ENCODE measurements at places on chromosomes 11 and 22. TPM values are rescaled to one million over a fixed set of nuclear protein-coding genes. Genes with fewer than 3 reads are reported as not detected.

The LRRC56 gene
- 0.57 TPM for total RNA-seq

The CHST1 gene
- total RNA-seq = not detected

The TTLL1 gene
- total RNA-seq = 2.7 TPM

The PKDREJ gene
- not detected for total RNA-seq

The TYR gene
- total RNA-seq = not detected

DNA sequence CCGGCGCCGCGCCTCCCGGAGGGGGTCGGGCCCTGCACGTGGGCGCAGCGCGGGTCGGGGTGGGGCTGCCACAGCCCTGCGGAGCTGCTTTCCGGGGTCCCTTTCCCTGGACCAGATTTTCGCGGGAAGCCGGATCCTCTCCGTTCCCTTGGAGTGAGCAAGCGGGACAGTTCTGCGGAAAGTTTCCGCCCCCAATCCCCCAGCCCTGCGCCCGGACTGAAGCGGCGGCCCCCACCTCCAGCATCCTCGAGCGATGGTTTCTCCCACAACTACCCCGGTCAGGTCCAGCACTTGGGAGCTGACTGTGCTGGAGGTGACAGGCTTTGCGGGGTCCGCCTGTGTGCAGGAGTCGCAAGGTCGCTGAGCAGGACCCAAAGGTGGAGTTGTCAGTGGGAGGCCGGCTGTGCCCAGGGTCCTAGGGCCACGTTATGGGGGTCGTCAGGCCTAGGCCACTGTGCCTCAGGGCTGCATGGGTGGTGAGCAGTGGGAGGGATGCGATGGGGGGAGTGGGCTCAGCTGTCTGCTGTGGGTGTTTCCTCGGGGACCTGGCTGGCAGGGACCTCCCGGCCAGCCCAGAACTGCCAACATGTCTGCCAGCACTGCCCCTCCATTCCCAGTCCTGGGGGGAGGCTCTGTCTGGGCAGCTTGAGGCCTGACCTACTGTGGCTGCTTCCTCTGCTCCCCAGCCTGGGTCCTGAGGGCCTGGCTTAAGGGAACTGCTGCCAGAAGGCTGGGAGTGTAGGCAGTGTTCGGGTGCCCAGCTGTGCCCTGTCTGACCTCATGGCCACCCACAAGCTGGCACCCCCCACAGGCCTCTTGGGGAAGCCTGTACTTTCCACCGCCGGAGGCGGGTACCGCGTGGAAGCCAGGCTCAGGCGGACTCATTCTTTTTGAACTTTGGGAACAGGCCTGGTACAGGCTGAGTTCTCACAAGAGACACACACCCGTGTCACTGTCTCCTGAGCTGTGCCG lies 726 bp downstream of the ST3GAL4 start:
- no peak for DNase-seq

DNA sequence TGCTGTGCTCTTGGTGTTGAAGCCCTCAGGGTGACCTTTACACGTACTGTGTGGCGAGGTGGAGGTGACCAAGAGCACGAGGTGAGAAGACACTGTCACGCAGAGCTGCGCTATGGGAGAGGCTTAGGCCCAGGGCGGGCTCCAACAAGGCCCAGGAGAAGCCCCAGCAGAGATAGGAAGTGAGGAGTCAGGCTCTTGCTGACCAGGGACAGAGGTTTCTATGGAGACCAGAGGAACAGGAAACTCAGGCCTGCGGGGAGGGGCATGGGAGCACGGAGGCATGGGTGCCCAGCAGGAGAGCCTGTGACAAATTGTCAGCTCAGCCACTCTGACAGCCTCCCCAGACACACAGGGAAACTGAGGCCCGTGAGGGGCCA lies 15.8 kb downstream of the DGKZ start:
- DNase-seq = no peak

DNA sequence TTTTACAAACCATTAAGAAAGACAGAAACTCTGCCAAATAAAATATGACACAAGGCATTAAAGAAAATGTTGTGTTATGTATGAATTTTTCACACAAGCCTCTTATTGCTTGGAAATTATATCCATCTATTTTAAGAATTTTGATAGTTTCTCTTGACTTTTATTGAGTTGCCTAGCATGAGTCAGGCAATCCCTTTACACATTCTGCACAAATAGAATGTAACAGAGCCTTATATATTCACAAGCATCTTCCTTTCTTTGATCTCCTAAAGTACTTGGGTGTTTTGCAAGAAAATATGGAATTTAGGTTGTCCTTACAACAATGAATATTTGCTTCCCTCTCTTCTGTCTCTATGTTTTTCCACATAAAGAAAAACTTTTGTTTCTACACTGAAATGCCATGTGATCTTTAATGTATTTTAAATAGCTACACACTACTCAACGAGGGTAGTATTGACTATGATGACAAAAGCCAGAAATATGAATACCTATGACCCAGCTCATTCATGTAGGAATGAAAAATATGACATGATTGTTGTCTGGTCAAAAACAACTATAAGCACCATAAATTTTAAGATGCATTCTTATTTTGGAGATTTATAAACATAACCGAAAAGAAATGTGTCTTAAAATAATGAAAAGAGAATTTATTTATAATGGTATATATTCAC lies 398.8 kb downstream of the GUCY1A2 start:
- DNase-seq = no peak

GRCh38 chr11:117767071-117767470 lies 29.9 kb downstream of the DSCAML1 start:
- no peak for DNase-seq

GRCh38 chr11:31795706-31796498 lies 15.2 kb downstream of the PAX6 start:
- no peak for DNase-seq

DNA sequence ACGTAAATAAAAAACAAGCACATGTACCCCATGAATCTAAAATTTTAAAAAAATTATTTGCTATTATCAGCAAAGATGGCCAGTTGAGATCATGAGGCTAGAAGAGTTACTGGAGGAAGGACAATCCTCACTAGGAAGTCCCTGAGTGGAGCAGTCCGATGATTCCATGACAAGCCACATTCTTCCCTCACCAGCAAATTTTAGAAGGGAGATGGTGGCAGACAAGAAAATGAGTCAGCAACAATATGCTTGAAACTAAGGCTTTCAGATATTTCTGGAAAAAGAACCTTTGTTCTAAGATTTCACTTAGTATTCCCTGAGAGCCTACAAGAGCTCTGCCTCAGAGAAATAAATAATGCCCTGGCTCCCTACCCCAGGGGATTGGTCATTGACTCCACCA lies 34.9 kb downstream of the P4HA3 start:
- DNase-seq = no peak

GRCh38 chr11:42315267-42315666 lies 855.8 kb upstream of the LRRC4C start:
- no peak for DNase-seq

GRCh38 chr22:44603767-44604166 lies 98.2 kb upstream of the PRR5 start:
- no peak for DNase-seq

DNA sequence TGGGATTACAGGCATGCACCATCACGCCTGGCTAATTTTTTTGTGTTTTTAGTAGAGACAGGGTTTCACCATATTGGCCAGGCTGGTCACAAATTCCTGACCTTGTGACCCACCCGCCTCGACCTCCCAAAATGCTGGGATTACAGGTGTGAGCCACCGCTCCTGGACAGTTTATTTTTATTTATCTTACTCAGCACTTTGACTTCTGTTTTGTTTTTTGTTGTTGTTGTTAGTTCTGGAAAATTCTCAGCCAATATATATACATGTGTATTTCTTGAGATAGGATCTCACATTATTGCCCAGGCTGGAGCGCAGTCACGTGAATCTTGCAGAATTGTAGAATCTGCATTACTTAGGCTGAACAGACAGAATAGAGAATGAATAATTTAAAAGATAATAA lies 107.6 kb downstream of the CSTPP1 start:
- DNase-seq = no peak

DNA sequence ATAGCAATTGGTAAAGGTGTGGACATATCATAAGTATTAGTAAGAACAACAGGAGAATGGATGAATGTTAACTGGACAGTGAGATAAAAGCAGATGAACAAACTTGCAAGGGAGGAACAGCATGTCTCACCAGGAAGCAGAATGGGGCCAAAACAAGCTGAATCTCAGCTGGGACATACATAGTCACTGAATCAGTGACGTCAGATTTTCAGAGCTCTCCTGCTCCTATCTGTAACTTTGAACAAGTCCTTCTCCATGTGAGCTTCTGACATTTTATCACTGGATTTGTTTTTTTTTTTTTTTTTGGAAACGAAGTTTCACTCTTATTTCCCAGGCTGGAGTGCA lies 118.7 kb downstream of the BBOX1 start:
- no peak for DNase-seq

DNA sequence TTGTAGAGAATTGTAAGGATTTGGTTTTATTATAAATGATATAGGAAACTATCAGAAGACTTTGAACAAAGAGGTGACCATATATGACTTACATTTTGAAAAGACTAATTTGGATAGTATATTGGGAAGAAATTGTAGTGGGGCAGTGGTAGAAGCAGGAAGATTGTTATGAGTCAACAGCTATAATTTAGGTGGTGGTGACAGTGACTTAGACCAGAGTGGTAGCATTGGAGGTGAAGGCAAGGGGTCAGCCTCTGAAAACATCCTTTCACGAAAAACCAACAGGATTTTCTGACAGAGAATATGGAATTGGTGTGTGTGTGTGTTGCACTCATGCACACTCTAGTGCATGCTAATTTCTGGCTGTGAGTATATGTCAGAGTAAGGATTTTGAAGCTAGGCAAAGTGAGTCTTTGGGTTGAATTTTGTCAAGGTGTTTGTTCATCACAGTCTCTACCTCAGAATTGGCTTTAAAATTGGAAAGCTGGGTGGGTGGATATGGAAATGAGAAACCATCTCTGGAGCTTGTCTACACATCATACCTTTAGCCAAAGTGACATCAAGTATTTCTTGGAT lies 8.2 kb upstream of the HBE1 start:
- no peak for DNase-seq

GRCh38 chr11:94658386-94658785 lies 91.2 kb downstream of the PIWIL4 start:
- no peak for DNase-seq
